AML-193 (cell line): ENCODE measurements at places on chromosomes 12 and 14.

- DNase-seq: no peak
Measured at GRCh38 chr12:6229224-6230218, 29.3 kb downstream of the CD9 start.

DNA sequence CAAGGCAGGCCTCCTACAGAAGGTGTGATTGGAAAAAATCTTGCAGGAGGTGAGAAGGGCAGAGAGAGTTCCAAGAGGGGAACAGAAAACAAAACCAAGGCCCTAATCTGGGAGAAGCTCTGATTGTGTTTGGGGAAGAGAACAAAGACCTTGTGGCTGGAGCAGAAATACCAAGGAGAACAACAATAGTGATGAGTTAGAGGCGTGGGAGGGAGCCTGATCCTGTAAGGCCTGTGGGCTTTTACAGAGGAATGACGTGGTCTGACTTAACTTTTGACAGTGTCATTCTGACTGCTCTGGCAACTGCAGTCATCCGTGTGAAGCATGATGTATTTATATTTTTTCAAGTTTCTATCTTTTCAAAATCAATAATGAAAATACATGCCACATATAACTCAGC, 200.6 kb downstream of the ANO4 start:
- DNase-seq: no peak

- no peak for DNase-seq
Measured at GRCh38 chr12:16218934-16219751, 58.3 kb downstream of the SLC15A5 start.

GRCh38 chr12:41497409-41497808, 309.3 kb downstream of the PDZRN4 start:
- DNase-seq: no peak

DNA sequence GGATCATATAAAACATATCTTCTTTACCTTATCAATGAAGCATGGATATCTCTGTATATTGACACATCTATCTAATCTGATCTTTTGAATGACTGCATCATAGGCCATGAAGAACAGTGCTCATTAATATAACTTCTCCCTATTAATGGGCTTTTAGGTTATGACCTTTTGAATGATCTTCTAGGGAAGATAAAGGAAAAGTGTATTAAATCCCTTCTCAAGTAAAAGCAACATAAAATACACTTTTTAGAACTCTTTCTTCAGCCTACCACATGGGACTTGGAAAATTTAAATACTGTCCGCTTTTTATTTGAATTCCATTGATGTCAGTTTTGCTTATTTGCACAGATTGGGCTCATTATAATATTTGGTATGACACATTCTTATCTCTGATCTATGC, 425.4 kb downstream of the MED13L start:
- no peak for DNase-seq
